Motor neuron (in vitro differentiated cells): ENCODE measurements at places on chromosomes 5 and 9.

DNA sequence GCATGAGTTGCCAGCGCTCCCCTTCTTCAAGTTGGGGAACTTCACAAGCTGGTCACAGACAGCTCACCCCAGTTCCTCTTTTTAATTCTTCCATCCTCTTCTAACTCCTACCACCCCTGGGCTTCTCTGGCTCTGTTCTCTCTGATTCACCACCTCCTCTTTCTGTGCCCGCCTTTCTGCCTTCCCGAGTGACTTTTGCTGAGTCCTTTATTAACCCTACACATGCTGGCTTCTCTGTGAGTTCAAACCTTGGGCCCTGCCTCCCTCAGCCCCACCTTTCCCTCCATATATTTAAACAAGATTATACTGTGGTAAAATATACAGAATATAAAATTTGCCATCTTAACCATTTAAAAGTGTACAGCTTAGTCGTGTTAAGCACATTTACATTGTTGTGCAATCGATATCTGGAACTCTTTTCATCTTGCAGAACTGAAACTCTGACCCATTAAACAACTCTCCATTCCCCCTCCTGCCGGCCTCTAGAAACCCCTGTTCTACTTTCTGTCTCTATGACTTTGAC, 32.0 kb downstream of the SLC46A2 start:
- no peak for ATAC-seq

DNA sequence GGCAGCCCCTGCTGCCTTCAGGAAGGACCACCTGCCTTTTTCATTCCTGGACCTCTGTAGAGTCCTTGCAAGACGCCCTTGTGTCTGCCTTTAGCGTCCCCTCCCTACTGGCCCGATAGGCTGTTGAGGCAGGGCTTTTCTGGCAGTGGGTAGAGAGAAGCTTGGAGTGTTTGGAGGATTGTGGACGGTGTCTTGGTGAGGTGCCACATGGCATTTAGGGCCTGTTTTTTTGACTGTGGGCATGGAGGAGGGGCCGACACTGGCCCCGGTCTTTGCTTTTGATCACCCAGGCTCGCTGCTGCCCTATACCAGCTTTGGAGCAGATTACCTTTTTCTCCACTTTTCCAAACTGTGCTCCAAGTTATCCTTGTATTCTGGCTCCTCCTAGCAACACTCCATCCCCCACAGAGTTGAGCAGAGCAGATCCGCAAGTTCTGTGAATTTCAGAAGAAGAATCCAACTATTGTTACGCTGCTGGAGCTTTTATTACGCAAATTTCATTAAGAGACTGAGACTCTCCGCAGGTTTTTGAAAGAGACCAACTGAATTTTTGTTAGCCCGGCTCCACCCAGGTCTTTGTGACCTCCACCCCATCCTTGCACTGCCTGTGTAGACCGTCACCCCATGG, 34.8 kb upstream of the PRDM12 start:
- no peak for ATAC-seq

GRCh38 chr9:5301544-5301943, 3.0 kb downstream of the RLN2 start:
- ATAC-seq = no peak

DNA sequence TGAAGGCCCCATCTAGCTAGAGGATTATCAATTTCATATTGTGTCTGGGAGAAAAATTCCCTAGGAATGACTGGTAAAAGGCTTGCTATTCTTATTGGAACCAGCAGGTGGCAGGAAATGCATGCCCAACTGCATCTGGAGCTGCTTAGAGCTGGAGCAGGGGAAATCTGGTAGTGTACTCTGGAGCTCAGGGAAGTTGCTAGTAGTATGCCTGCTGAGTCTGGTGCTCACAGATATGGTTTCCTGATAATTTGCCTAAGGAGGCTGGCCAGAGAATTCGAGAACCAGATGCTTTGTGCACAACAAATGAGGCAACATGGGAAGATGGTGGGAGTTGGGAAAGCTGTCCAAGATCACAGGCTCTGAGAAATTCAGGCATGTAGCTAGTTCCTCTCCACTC, 53.7 kb downstream of the G3BP1 start:
- peak; percentile 96 for ATAC-seq

DNA sequence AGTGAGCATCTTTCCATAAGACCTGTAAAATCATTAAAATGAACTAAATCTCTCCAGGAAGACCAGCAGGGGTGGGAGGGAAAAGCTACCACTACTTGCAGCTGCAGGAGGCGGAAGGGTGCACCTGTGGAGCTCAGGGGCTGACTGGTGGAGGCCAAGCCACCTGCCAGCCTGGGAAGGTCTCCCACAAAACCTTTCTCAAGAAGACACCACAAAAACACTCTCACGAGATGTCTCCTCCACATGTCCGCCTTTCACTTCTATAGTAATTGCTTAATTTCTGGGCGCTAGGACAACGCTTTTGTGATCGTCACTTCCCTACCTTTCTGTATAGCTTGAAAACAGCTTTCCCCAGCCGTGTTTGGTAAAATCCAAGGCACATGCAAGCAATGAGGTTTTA, 114.4 kb downstream of the ROR2 start:
- ATAC-seq = no peak

DNA sequence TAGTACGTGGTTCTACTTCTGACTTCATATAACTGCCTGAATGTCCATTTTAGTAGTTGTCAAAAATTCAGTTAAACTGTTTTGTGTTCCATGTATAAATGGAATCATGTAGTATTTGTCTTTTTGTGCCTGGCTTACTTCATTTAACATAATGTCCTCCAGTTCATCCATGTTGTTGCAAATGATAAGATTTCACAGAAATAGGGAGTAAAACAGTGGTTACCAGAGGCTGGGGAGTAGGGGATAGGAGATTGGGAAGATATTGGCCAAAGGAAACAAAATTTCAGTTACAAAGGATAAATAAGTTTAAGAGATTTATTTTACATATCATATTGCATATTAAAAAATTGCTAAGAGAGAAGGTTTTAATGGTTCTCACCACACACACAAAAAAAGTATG, 425.0 kb upstream of the MEF2C start:
- ATAC-seq = no peak

GRCh38 chr9:34252016-34252415, 73.2 kb downstream of the UBAP1 start:
- no peak for ATAC-seq

GRCh38 chr5:126808521-126808988, 31.6 kb downstream of the LMNB1 start:
- no peak for ATAC-seq

- ATAC-seq = no peak
Observed at GRCh38 chr9:133901184-133901835, 90.8 kb downstream of the VAV2 start.

DNA sequence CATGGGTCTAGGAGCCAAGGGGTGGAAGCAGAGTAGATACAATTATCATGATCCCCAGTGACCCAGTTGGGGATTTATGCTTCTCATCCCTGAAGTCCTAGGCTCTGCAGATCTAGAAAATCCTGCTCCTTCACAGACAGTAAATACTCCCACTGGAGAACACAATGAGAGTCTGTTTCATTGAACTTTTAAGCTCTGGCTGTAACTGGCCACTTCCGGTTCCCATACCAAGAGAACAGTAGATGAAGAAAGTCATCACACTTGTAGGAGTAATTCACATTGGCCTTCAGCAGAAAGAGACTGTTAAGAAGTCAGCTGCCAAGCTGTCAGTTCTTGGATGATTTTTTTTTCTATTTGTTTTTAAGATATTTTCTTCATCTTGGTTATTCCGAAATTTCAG, 597.1 kb downstream of the ACTL7B start:
- no peak for ATAC-seq

GRCh38 chr5:13354611-13355010, 589.9 kb downstream of the DNAH5 start:
- no peak for ATAC-seq

- no peak for ATAC-seq
Observed at GRCh38 chr5:180235846-180236245, 26.8 kb upstream of the RASGEF1C start.

DNA sequence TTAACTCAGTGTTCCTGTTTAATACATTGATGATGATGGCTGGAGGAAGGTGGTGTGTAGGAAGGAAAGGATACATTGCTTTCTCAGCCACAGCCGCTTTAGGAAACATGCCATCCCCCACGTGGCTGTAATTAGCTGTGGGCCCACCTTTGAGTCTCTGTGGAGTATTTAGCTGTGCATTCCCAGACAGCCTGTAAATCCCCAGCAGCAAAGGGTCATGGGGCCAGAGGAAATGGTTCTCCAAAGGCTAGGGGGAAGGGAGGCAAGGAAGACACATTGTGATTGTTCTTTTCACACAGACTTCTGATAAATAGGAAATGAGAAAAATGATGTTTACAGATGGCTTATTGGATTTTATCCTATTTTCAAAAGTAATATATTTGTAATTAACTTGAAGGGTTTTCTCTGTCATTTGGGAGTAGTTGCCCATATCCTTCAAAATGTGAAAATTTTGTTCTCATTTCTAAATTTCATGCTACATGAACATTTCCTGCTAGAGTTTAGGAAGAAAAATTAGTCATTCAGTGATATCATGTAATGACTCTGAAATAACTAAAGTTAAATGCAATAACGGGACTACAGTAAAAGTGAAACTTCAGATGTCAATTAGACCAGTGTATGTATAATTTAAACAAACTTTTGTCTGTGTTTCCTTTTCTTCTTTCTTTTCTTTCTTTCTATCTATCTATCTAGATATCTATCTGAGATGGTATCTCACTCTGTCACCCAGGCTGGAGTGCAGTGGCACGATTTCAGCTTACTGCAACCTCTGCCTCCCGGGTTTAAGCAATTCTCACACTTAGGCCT, 24.3 kb upstream of the F2R start:
- ATAC-seq = no peak

- peak; percentile 95 for ATAC-seq
Observed at GRCh38 chr5:171342362-171343111, 33.5 kb downstream of the TLX3 start.

DNA sequence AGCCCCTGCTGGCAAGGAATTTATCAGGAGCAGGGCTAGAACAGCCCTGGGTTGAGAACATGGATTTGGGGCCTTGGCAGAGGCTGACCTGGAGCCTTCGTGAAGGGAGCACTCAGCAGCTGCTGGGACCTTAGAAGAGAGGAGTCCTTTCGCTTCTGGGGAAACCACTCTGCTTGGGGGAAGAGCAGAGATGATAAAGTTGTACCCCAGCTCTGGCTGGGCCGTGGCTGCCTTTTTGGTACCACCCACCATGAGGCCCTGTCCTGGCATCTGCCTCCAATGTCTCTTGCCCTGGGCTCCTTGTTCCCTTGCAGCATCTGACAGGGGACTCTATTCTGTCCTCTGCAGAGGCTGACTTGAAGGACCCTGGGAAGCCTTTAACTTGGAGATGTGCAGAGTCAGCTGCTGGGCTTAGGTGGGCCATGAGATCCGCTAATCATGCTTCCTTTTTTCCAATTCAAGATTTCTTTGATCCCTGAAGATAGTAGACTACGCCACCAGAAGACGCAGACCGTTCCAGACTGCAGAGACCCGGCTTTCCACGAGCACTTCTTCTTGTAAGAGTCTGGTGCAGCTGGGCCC, 20.2 kb downstream of the RGS3 start:
- ATAC-seq = no peak

DNA sequence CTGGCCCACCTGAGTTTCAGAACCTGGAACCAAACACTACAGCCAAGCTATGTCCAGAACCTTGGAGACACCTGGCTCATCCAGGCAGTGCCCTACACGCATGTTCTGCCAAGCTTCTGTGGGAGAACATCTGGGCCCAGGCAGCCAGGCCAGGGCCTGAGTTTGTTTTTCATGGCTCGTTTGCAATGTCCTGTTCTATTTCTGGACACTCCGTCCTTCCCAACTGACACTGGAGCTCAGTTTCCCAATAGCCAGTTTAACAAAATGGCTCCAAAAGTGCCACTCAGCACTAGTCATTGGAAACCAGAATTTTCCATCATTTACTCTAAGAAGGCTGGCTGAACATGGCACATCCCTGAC, 38.6 kb downstream of the SH3RF2 start:
- ATAC-seq = no peak

DNA sequence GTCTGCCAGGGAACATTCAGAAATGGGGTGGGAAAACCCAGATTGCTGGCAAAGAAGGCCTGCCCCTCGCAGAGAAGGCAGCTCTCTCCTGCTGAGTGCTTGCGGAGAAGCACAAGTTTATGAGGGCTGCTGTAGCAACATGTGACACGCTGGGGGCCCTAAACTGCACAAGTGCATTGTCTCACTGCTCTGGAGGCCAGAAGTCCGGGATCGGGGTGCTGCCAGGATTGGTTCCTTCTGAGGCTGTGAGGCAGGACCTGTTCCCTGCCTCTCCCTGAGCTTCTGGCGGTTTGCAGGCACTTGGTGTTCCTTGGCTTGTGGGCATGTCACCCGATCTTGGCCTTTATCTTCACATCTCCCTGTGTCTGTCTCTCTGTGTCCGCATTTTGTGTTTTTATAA, 75.6 kb upstream of the NEURL1B start:
- ATAC-seq = no peak

GRCh38 chr5:147369742-147370374, 135.0 kb downstream of the STK32A start:
- ATAC-seq = peak; percentile 44

- ATAC-seq = no peak
Observed at GRCh38 chr5:164722702-164723101, 1217.3 kb downstream of the MAT2B start.

DNA sequence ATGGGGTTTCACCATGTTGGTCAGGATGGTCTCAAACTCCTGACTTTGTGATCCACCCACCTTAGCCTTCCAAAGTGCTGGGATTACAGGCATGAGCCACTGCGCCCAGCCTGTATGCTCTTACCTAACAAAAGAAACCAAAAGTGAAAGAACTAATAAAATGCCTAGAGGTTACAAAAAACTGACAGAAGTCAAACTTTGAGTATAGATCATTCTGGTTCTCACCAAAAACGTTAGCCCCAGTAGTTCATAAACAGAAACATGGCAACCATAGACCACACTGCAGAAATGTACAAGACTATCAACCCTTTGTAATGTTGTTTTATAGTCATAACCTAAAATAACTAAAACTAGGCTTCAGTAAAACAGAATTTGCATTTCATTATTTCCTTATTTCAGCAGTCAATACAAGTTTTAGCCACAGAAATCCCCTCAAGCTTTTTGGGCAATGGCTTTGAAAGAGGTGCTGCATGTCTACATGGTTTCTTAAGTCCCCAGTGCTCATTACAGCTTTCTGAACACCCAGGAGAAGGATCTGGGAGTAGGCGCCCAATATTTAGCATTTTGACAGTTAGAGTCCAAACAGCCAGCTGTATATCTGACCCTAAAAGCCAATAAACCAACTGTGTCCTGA, 72.5 kb downstream of the EPB41L4A start:
- ATAC-seq = no peak

DNA sequence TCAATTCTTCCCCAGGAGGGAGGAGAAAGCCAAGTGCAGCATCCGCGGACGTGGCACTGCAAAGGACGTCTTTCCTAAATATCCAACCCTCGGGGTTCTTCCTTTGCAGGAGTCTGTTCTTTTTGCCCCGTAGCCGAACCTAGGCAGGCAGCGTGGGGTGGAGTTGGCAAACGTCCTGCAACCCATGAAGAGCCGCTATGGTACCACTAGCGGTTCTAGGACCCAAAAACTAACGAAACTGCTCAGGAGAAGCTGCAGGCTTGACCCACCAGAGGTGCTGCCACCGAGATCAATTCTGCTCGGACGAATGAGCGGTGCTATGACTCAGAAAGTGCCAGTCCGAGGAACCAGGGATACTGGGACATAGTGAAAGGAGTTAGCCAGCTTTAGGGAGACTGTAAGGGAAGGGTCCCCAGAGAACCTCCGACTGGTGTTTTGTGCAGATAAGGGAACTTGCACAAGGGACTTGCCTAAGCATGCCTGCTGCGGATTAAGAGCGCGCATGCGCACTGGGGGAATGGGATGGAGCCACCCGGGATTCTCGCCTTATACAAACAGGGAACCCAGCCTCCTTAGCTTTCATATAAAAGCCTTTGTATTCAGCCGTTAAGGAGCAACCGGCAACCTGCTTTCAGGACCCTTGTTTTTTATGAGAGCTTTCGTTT, 32.7 kb downstream of the ANXA2R start:
- peak; percentile 47 for ATAC-seq

- peak; percentile 76 for ATAC-seq
Observed at GRCh38 chr5:96885518-96886338, 9.4 kb downstream of the ERAP2 start.
